NCI-H460 (cell line): ENCODE measurements at places on chromosomes 3 and 15.

DNA sequence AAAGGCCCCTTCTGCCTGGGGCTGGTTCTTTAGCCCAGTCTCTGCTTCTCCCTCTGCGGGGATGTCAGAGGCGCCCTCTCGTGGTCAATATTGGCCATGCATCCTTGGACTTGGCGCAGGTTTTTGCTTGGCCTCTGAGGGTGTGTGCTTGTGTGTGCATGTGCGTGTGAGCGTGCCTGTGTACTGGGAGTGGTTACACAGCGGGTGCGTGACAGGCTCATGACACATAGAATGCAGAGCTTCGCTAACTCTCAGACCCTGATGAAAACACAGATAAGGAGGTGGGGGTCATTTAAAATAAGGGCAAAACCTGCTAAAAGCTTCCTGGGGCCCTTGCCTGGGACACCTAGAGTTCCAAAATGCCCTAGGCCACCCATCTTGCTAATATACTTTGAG, 160.9 kb downstream of the SMAD6 start:
- DNase-seq: peak; percentile 87

- DNase-seq: no peak
These were observed 127.7 kb downstream of the MTHFS start for GRCh38 chr15:79769069-79769481.

DNA sequence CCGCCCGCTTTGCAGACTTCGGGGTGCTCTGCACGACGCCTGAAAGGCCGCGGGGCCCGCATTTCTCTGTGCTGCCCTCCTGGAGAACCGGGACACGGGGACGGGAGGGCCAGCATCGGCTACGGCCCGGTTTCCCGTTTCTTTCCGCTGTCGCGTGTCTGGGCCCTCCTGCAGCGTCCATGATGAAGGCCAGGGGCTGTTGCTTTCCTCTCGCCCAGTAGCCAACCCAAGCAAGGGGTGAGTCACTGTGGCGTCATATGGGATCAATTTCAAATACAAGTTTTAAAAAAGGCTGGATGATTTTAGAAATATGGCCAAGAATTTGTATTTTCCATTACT, 435 bp downstream of the SLC35G2 start:
- DNase-seq: no peak

DNA sequence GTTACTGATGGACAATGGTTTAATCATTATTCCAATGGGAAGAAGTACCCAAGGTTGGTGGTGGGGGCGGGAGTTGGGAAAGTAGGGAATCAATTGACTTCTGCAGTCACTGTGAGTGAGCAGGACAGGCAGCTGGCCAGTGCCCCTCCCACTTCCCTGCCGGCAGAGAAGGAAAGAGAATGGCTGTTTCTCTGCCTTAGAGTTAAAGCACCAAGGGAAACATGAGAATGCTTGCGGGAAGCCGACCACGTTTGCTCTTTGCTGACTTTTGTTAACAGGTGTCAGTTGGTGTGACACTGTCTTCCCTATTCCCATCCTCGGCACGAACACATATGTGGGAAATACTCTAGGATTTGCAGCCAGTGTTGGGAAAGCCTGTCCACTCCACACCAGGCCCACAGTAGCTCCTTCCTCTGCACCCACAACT, 33.5 kb upstream of the MFSD1 start:
- no peak for DNase-seq

DNA sequence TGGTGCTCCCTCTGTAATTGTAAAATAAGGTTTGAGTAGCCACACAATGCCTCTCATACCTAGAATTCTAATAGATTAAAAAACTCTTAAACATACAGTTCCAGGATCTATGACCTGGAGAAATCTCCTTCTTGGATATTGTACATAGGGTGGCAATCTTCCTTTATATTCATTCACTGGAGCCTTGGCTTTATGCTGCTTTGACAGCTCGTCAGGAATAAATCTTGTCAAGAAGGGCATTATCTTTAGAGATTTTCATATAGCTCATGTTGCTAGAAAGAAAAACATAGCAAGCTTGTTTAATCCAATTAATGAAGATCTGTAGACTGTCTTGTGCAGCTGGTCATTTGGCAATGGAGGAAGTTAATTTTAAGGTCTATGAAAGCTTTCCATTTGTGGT, 131.1 kb downstream of the PYDC2 start:
- DNase-seq: no peak

DNA sequence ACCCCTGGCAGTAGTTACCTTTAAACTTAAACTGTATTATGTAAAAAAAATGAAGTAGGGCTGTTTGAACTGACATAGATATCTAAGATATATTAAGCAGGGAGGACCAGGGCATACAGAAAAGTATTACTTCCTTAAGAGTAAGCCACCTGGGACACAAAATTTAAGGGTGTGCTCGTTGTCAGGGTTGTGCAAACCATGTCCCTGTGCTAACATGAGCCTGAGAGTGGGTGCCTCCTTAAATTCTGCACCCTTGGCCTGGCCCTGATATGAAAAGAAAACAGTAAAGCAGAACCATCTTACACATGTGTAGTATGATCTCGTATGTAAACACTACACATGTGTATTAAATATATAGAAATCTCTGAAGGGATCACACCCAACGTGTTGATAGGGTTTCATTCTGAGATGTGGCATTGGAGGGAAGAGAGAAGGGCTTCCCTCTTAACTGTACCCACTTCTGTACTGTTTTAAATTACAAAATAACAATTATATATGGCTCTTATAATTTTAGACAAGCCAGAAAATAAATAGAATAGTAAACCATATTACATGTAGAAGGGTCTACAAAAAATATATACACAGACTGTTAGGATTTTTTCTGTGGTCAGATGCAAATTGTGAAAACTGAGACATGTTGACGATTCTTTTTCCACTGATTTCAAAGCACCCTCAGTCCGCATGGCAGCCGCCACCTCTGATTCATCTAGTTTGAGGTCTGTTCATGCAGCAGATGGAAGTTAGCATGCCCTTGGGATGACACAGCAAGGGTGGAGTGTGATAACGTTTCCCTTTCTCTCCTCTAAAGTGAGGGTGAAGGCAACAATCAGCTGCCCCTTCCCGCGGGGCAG, 400.8 kb upstream of the PROK2 start:
- DNase-seq: no peak

- DNase-seq: no peak
These were observed 24.5 kb upstream of the SOX2 start for GRCh38 chr3:181687190-181687589.
